ENCODE measurements at places on chromosomes 12 and 14.

GRCh38 chr12:64737539-64737938 is 21.7 kb downstream of the GNS start:
- no peak for DNase-seq

GRCh38 chr14:95106971-95107370 is 50.4 kb downstream of the DICER1 start:
- DNase-seq: no peak

DNA sequence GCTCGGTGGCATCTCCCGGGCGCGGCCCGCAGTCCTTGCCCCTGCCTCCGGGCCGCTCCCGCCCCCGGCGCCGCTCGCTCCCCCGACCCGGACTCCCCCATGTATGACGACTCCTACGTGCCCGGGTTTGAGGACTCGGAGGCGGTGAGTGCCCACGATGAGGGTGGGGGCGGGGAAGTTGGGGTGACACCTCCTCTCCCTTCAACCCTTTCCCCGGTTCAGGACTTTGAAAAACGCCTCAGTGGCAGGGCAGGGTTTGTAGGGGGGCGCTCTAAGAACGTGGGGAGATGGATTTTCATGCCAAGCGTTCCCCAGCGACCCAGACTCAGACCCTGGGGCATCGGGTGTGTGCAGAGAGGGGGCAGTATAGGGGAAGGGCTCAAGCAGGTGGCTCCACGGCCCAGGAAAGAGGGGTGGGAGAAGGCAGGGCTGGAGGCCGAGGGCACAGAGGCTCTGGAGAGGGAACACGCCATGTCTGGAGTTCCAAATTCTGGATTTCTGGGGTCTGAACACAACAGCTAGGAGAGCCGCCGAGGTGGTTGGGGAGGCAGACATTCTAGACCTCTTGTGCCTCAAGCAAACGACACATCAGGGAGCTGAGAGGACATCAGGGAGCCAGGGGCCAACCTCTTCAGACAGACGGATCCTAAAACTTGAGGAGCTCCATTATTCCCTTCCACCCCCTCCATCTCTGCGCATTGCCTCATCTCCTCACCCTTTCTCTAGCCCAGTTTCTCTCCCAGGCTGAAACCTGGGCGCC is 715 bp downstream of the CACNB3 start:
- no peak for DNase-seq

- DNase-seq: no peak
Measured at GRCh38 chr12:113837528-113838296, 128.4 kb downstream of the RBM19 start.

- DNase-seq: no peak
Measured at GRCh38 chr12:8894378-8894777, 19.9 kb upstream of the PHC1 start.

GRCh38 chr14:35988972-35989690 is 163.0 kb downstream of the BRMS1L start:
- DNase-seq: no peak

DNA sequence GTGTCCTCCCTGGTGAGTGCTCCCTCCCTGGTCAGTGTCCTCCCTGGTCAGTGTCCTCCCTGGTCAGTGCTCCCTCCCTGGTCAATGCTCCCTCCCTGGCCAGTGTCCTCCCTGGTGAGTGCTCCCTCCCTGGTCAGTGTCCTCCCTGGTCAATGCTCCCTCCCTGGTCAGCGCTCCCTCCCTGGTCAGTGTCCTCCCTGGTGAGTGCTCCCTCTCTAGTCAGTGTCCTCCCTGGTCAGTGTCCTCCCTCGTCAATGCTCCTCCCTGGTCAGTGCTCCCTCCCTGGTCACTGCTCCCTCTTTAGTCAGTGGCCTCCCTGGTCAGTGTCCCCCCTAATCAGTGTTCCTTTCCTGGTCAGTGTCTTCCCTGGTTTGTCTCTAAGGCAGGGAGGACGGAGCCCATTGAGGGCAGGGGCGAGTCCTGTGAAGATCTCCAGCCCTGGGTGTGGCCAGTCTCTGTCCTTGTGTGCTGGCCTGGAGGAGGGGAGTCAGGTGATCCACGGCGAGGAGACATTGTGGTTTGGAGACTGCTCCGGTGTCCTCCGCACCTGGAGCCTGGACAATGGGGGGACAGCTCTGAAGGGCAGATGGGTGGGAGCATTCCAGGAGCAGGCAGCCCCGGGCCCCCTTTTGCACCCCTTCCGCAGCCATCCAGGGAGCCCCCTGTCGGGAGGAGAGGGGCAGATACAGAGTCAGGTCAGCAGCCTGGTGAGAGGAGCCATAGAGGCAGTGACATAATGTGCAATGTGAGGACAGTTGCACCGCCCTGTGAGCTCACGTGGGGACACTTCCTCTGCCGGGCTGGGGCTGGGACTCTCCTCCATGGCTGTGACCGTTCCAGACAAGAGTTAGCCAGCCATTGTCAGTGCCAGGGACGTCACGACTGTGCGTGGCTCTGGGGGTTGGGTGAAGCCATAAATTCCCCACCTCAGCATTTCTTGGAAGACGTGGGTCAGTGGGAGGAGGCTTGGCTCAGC is 93.4 kb downstream of the ADGRD1 start:
- DNase-seq: no peak

DNA sequence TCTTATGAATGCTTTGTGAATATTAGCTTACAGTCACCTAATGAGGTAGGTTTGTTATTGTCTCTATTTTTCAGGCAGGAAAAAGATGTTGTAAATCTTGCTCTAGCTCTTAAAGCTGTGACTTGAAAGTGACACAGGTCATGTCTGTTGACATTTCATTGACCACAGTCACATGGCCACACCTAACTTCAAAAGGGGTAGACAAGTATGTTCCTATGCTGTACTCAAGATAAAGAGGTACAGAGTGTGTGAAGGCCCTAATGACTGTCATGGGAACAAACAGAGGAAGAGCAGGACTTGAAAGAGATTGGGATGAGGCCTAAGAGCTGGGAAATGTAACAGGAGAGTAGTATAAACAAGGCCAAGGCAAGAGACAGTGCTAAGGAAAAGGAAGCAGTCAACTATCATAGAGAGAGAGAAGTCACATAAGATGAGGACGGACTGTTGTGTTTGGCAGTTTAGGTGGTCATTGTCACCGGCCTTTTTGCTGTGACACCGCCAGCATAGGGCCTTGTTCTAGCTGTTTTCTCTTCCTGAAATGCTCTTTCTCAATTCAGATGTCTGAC is 181.0 kb downstream of the CFAP54 start:
- DNase-seq: no peak

DNA sequence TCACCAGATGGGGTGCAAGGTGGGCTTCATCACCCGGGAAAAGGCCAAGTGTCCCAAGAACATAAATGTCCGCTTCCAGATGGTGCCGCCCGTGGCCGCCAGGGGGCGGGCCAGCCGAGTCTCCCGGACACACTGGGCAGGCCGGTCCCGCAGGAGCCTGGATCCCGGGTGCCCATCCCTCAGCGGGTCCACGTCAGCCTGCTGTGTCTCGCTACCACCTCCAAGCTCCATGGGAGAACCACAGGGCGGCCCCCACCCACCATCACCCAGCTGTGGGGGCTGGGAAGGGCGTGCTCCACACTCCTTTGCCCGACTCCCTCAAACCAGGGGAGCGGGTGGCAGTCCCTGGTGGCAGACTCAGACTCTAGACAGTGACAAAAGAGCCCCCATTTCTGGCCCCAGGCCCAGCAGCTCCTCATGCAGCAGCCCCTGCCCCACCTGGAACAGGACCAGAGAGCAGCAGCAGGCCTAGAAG is 22.0 kb upstream of the NUDT14 start:
- peak; percentile 60 for DNase-seq

DNA sequence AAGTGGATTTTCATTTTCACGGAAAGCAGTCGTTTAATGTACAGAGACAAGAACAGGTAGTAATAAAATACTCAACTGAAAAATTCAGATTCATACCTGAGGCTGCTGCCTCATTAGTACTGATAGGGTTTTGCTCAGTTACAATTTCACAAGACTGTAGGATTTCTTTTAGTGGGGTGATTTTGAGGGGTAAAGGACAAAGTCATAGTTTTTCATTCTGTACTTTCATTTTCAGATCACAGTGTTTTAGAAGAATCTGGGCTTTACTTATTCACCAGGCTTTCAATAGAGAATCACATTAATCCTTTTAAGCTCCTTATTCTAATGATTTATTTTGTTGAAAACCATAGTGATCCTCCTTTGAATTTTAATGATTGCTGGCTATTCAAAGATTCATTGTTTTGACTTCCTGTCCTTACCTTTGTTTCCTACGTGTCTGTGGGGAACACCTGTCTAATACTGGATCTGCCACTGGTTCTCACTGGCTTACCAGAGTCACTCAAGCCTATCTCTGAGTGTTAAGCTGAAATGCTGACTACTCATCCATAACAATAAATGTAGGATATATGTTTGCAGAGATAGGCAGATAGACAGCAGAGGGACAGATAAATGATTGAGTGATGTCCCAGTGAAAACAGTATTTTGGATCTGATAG is 243.8 kb upstream of the NPAS3 start:
- DNase-seq: no peak

GRCh38 chr12:16880864-16881285 is 274.9 kb upstream of the LMO3 start:
- no peak for DNase-seq

DNA sequence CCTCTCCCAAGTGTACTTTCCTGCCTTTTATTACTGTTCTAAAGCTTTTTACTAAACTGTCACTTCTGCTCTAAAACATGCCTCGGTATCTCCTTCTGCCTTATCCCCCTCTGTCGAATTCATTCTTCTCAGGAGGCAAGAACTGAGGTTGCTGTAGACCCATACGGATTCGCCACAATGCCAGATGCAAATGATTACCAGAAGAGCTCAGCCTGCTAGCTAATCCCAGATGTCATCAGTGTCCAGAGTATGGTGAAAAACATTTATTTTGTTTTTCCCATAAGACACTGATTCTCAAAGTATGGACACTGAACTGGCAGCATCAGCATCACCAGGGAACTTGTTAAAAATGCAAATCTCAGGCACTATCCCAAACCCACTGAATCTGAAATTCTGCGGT is 359.3 kb downstream of the TMTC2 start:
- no peak for DNase-seq
